ENCODE measurements at places on chromosomes 3 and 15. TPM values are rescaled to one million over a fixed set of nuclear protein-coding genes. Genes with fewer than 3 reads are reported as not detected.

DNA sequence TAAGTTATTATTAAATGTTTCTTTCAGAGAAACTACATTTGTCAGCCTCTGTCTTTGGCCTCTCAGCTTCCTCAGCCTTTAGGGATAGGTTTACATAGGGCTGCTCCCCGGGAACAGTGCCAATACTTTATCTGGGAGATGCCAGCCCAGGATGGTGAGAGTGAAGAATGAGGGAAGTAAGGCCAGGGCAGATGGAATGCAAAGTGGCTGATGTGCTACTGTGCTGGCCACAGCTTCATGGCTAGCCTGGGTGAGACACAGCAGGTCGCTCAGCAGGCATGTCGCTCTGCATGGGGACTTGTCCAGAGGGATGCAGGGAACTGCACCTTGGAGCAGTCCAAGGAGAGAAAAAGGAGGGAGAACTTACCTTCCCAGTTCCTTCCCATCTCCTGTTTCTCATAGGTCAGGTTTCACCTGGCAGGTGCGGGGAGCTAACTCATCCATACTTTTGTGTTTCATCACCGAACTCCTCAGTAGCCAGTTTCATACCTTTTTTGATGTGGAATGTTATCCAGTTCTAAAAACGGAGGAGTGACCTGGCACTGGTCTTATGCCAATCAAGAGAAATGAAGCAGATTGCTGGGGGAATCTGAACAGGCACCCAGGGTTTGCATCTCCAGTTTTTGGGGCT, 30.9 kb upstream of the C15orf39 start:
- no peak for DNase-seq

GRCh38 chr3:28836199-28836598, 444.7 kb upstream of the RBMS3 start:
- no peak for DNase-seq

- no peak for DNase-seq
Measured at GRCh38 chr15:46229263-46229662, 594.4 kb downstream of the SQOR start.

Gene ZNF502
- total RNA-seq, result 2.2 TPM

Gene FAN1
- total RNA-seq, result 11.0 TPM

Gene GOLGA8M
- total RNA-seq, result 0.06 TPM

DNA sequence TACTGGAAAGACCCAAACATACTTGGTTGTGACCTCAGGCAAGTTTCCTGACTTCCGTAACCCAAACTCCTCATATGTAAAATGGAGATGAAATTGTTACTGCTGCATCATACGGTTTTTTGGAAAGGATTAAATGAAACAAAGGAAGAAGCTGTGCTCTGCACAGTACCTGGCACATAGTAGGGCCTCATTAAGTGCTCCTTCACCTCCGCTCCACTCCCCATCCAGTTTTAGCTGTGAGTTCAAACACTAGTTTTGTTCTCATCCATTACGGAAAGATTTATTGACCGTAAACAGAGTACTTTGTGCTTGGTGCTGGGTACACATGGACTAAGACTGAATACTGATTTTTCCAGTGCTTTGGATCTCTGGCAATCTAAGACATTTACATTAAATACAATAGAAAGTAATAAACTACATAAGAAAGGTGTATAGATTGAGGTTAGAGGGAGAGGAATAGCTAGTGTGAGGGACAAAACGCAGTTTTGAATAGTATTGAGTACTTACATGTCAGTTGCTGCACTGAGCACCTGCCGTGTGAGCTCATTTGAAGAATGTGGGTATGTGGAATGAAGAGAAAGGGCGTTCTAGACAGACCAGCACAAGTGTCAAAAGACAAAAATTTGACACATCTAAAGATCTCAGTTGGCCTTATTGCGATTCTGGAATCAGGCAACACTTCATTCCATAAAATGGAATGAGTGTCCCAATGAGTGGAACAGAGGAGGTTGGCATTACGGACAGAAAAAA, 594 bp upstream of the ICE2 start:
- DNase-seq, result no peak

Gene PLA2G4F
- total RNA-seq, result 0.72 TPM

- no peak for DNase-seq
Measured at GRCh38 chr15:40323239-40323952, at the start of gene INAFM2. Gene INAFM2 (plus strand): TSS chr15:40323692. CDS start chr15:40324056, 364 bp downstream.

Gene SLC9A9
- 0.17 TPM for total RNA-seq

Gene SPESP1
- 2.1 TPM for total RNA-seq

DNA sequence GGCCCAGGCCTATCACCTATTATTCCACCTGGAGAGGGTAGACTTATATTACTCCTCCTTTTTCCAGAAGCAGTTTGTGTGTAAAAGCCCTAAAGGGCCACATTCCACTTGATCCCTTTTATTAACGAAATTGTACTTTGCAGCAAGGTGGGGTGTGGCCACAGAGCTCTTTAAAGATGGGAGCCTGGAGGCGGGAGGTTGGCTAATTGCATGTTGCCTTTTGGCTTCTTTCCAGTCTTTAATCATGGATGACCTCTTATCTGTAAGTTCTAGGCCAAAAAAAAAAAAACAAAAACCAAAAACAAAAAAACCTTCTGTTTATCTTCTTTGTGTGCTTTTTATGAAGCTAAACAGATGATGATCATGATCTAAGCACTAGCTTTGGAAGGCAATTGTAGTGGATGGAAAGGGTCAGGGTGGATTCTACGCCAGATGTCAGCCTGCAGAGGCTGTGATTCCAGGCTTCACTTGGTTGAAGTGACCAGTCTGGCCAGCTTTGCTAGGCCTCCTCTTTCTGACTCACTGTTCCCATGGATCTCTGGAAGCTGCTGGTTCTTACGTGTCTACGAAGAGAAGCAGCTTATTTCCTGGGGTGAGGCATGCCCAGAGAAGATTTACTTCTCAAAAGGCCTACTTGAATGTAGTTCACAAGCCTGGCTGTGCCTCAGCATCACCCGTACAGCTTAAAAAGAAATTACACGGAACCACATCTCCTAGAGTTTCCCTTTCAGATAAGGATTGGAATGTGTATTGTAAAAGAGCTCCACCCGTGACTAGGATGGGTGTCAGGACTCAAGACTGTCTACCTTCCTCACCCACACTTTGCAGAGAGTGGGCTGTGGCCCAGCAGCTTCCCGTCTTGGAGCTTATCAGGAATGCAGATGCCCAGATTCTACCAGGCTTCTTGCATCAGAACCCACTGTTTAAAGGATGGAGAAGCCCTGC, 330.9 kb upstream of the C2CD4B start:
- DNase-seq, result no peak

DNA sequence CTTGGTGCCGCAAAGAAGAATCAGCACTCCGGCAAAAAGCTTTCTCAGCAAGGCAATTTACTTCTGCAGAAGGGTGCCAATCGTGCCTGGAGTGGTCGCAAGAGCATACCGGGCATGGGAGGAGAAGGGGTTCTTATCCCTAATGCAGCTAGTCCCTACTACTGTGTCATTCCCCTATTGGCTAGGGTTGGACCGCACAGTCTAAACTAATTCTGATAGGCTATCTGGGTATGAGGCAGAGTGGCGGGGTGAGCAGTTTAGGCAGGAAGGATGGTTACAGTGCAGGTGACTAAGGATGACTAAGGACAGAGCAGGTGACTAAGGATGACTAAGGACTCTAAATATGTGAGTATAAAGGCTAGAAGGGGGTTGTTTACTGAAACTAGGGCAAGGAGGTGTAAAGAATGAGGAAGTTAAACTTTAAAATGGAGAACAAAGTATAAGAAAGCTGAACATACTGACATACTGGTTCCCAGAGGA, 52.9 kb downstream of the PGBD4 start:
- peak; percentile 47 for DNase-seq

GRCh38 chr3:184443364-184443763, 63.5 kb downstream of the CHRD start:
- no peak for DNase-seq

DNA sequence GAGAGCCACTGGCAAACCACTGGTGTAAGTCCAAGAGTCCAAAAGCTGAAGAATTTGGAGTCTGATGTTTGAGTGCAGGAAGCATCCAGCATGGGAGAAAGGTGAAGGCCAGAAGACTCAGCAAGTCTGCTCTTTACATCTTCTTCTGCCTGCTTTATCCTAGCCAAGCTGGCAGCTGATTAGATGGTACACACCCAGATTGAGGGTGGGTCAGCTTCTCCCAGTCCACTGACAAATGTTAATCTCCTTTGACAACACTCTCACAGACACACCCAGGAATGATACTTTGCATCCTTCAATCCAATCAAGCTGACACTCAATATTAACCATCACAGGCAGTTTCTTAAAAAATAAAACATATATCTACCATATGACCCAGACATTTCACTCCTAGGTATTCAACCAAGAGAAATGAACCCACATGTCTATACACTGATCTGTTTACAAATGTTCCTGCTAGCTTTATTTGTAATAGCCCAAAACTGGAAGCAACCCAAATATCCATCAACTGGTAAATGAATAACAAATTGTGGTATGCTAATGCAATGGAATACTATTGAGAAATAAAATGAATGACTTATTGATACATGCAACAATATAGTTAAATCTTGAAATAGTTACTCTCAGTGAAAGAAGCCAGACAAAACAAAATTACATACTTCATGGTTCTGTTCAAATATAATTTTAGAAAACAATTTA, 373.8 kb downstream of the ZNF385D start:
- DNase-seq, result peak; percentile 37

- DNase-seq, result no peak
Measured at GRCh38 chr3:17557749-17558463, 184.5 kb downstream of the TBC1D5 start.

Measured in epithelial cell of proximal tubule (primary cell).